ENCODE measurements at places on chromosomes 1 and 21. TPM values are rescaled to one million over a fixed set of nuclear protein-coding genes. Genes with fewer than 3 reads are reported as not detected.
A peak's percentile ranks its signal among the peaks of the same experiment; 100 is the strongest.

DNA sequence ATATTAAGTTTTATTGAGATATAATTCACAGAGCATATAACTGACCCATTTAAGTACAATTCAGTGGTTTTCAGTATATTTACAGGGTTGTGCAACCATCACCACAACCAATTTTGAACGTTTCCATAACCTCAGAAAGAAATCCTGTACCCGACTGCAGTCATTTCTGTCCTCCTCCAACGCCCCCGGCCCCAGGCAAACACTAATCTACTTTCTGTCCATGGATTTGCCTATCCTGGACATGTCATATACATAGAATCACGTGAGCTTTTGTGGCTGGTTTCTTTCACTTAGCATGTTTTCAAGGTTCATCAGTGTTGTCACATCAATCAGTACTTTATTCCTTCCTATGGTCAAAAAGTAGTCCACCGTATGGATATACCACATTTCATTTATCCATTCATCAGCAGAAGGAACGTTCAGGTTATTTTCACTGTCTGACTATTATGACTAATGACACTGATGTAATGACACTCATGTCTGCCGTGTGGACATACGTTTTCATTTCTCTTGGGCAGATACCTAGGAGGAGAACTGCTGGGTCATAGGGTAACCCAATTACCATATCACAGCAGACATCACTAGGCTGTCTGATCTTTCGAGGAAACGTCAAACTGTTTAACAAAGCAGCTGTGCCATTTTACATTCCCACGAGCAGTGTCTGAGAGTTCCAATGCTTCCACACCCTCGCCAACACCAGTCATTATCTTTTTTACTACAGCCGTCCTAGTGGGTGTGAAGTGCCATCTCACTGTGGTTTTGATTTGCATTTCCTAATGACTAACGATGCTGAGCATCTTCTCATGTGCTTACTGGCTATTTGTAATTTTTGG, 30.8 kb downstream of the MRPL37 start:
- peaks cover 27% of the 10 kb centered on the region for H3K4me1 ChIP-seq
- no peaks in the 10 kb centered on the region for H3K27me3 ChIP-seq
- no peak for DNase-seq
- H3K36me3 ChIP-seq = no peaks in the 10 kb centered on the region
- no peak overlapping the region for H3K27ac ChIP-seq
- H3K4me3 ChIP-seq = no peak overlapping the region

The RPTN gene
- total RNA-seq = 0.25 TPM

DNA sequence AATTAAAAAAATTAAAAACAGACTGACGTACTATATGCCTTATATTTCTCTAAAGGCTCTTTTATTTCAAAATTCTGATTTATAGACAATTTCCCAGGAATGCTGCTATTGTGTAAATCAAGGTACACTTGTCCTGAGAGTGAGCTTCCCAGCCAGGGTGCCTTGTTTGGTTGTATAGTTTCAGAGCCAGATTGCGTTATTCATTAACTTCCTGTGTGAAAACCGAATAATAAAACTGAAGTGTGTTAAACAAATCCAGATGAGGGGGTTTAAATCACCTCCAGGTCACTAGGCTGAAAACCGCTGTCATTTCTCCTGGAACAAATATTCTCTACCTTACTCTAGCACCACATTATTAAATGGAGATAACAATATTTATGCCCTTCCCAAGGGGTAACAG, 68.7 kb downstream of the LMX1A start:
- H3K4me1 ChIP-seq = peaks cover 11% of the 10 kb centered on the region
- no peaks in the 10 kb centered on the region for H3K36me3 ChIP-seq
- H3K4me3 ChIP-seq = no peak overlapping the region
- H3K27me3 ChIP-seq = no peaks in the 10 kb centered on the region

The ADCY10 gene
- total RNA-seq = not detected

The RAB7B gene
- total RNA-seq = 6.1 TPM

DNA sequence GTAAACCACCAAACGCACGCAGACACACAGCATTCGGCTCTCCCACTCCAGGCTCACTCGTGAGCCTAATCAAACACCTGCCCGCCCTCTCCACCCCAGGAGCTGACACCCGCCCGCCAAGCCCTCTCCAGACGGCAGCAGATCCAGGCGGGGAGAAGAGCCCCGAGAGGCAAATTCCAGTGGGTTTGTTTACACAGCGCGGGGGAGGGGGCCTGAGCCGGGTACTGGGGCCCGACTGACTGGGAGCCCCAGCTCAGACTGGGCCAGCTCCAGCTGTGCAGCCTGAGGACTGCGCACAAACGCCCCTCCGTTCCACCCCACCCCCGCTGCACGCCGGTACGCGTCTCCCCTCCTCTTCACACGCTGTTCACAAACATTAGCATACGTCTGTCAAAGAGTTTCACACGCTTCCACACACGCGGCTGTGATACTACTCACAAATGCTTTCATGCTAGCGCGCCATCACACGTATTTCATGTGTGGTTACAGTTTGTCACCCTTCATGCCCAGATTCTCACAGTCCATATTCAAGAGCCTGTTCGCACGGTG, 1.0 kb upstream of the EFNA1 start:
- H3K36me3 ChIP-seq = no peaks in the 10 kb centered on the region
- no peak for DNase-seq
- H3K4me1 ChIP-seq = peaks cover 79% of the 10 kb centered on the region
- H3K27ac ChIP-seq = peak overlapping the region; percentile 92
- H3K4me3 ChIP-seq = peak overlapping the region; percentile 78

The CCNL2 gene
- 319 TPM for total RNA-seq

GRCh38 chr1:29583727-29584126, 347.4 kb downstream of the PTPRU start:
- H3K27ac ChIP-seq = no peak overlapping the region
- no peak overlapping the region for H3K4me3 ChIP-seq
- peak; percentile 77 for DNase-seq
- H3K27me3 ChIP-seq = no peaks in the 10 kb centered on the region
- H3K36me3 ChIP-seq = no peaks in the 10 kb centered on the region
